Islet precursor cell (in vitro differentiated cells): ENCODE measurements at places on chromosomes 13 and 19.
A peak's percentile ranks its signal among the peaks of the same experiment; 100 is the strongest.

GRCh38 chr19:33804021-33804799, 7.5 kb downstream of the KCTD15 start:
- no peak for DNase-seq

GRCh38 chr13:97385854-97386253, 48.1 kb upstream of the RAP2A start:
- DNase-seq: no peak

- no peak for DNase-seq
These were observed 223.0 kb downstream of the TSHZ3 start for GRCh38 chr19:31126236-31126635.

DNA sequence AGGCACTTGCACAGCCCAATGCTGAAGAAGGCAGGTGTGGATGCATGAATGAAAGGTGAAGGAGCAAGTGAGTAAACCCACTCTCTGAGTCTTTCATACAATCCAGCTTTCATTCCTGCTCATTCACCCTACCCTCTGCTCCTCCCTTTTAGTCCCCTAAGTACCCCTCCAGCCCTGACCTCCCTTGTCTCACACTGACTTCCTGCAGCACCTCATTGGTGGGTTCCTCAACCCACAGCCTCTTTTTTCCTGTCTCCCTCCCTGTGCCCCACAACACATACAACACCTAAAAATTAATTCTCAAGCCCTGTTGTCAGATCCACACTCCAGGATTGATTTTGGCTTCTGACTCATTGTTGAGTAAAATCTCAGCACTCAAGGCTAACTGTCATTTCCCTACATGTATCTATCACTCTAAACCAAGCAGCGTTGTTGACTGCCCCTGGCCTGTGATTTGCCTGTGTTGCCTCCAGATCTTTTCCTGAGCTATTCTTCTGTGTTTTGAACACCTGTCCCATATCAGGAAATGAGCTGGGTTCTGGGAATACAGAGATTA, 177.3 kb upstream of the SERP2 start:
- no peak for DNase-seq

DNA sequence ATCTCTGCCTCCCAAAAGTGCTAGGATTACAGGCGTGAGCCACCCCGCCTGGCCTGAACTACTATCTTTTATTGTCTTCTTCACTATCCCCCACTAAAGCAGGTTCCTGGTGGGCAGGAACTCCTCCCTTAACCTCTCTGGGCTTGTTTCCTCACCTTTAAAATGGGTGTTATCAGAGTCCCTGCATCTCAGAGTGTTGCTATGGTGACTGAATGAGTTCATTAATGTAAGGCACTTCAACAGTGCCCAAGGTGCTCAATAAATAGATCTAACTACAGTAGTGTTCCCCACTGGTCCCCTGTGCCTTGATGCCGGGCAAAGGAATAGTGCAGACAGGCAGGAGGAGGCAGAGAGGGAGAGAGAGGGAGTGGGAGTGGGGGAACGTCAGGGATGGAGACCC, 20.5 kb downstream of the CCDC97 start:
- no peak for DNase-seq

DNA sequence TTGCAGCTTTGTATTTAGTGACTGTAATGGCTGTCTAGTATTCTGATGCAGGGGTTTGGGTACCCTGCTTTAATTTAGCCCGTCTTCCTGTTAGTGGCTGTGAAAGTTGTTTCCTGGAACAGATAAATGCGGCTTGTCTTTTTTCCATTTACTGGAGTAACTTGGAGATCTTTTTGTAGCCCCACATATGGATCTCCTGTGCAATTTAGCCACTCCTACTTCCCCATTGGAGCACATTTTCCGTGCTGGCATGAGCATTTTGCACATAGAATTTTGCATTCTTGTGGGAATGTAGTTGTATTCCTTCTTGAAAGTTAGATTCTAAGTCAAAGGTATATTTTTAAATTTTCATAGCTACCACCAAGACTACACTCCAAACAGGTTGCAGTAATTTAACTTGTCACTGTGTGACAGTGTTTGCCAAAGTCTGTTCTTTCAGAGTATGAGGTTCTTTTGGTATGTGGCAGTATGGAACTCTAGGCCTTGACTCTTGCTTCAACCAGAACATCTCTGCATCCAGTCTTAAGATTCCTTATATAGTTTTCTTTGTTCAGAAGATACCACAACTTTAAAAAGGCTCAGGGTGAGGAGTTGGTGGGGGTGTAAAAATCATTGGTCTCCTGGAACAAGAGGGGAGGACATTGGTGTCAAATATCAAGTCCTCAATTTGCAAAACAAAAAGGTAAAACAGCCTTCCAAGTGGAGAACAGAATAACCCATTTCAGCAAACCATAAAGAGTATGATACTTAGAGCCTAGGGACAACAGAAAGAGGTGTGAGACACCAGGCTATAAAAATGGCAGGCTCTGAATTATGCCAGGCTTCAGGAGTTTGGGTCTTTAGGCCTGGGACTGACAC, 21.1 kb upstream of the CCDC97 start:
- no peak for DNase-seq

DNA sequence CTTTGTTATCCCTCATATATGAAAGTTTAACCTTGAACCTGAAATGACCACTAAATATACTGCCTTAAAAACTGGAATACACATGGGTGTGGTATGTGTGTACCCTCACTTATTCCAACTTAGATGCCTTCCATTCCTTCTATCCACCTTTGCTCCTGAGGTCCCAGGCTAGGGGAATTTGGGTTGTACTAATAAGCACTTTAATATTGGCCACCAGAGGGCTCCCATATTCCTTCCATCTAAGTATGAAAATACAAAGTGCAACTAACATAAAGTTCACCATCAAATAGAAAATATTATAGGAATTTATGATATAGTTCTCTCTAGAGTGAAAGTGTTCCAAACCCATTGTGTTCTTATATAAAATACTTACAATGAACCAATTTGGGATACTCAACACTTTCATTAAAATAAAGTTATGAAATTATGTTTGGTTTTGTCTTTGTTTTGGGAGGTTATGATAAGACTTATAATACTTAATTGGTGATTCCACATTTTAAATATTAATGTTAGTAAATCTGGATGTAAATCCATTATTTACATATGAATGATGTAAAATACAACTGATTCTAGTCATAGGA, 62.3 kb downstream of the ITGBL1 start:
- no peak for DNase-seq

DNA sequence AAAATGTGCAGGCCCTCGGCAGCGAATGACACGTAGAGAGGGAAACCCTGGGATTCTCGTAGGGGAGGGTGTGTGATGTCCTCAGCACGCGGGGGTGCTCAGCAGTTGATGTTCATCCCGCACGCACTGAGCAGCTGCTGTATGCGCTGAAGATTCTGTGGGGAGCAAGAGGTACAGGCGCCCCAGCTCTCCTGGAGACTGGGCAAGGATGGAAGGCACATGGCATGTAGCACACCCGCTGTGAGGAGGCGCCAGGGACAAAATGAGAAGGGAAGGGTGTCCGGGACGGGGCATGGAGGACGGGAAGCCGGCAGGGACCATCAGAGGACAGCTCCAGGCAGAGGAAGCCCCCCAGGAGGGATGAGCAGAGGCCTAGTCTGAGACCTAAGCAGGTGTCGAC, 15.4 kb downstream of the ATP11A start:
- peak; percentile 45 for DNase-seq

DNA sequence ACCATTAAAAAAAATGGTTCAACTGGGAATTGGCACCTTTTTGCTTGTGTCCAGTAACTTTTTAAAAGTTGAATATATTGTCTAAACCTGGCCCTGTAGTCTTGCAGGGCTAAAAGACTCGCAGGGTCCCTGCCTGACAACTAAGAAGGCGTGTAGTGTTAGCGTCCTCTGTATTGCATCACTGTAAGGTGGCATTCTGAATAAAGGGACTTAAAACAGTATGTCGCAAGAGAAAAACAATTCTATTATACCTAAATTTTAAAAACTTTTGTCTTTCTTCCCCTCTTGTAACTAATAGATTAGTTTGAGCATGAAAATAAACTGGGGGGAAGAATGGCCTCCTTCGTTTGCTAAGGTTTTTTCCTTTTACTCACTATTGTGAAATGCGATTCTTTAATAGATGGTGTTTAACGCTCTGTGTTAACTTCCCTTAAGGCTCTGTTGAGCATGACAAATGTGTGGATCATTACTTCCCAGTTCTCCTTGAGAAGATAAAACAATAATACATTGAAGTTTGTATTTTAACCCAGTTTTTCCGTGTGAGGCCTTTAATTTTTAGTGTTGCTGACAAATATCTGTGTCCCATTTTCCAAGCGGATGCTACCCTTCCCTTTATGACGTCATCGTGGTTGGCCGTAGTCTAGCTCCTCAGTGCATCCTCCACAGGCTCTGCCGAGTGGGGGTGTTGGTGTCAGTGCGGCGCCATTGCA, 134.6 kb downstream of the KATNAL1 start:
- DNase-seq: no peak

DNA sequence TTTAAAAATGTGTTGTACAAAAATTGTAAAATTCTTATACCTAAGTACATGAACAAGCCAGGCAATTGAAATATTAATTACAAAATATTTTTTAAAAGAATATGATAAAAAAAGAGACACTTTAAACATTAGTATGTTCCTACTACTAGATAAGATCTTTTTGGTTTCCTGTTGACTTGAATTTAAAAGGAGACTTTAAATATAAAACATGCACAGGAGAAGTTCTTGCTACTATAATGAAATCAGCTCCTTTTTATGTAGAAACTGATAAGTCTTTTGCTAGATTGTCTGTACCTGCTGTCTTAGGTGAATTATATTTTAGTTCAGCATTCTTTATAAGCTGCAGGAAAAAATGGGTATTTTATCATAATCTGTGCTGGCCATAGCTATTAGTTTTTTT, 140.2 kb downstream of the TNFSF13B start:
- no peak for DNase-seq

DNA sequence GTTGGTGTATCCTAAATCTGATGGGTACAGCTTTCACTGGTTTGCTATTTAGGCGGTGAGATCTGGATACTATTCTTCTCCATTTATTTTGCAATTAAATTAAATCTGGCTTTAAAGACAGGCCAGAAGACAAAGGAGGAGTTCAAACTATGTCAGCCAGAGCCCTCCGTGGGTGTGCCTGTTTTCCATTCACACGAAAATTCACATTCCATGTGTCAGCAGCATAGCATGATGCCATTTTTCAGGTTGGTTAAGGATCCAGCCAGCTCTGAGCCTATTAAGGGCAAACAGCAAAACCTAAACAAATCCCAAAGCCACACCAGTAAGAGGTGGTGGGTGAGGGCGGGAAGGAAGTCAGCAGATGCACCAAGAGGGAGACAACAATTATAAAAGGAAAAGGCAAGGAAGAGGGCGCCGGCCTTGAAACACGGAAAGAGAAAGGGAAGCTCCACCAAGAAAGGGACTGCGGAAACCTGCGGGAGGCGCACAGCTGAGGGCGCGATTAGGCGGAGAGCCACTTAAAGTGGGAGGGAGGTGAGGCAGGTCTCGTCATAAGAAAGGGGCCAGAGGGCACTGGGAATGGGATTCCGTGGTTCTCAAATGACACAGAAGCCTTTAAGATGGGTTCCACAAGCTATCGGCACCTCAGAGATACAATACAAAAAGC, 43.0 kb downstream of the CARS2 start:
- no peak for DNase-seq

- no peak for DNase-seq
These were observed 44.9 kb upstream of the USPL1 start for GRCh38 chr13:30572859-30573275.

- DNase-seq: no peak
These were observed 40.9 kb downstream of the RAB20 start for GRCh38 chr13:110520431-110521295.

DNA sequence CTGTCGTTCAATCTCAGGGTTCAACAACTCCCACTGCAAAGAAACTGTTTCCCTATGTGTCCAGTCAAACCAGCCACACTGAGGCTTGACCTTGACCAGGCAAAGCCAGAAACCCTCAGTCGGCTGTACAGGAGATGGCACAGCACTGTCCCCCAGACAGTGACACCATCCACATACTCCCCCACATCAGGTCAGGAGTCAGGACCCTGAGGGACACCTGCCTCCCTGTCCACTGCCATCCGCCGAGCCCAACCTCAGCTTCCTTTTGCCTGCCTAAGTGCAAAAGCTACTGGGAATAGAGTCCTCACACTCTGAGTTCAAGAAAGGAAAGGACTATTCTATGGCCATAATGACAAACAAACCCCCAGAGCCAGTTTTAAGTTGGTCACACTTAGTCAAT, 66.8 kb downstream of the ATP7B start:
- no peak for DNase-seq

- DNase-seq: no peak
These were observed 26.0 kb upstream of the GARRE1 start for GRCh38 chr19:34228347-34228746.

DNA sequence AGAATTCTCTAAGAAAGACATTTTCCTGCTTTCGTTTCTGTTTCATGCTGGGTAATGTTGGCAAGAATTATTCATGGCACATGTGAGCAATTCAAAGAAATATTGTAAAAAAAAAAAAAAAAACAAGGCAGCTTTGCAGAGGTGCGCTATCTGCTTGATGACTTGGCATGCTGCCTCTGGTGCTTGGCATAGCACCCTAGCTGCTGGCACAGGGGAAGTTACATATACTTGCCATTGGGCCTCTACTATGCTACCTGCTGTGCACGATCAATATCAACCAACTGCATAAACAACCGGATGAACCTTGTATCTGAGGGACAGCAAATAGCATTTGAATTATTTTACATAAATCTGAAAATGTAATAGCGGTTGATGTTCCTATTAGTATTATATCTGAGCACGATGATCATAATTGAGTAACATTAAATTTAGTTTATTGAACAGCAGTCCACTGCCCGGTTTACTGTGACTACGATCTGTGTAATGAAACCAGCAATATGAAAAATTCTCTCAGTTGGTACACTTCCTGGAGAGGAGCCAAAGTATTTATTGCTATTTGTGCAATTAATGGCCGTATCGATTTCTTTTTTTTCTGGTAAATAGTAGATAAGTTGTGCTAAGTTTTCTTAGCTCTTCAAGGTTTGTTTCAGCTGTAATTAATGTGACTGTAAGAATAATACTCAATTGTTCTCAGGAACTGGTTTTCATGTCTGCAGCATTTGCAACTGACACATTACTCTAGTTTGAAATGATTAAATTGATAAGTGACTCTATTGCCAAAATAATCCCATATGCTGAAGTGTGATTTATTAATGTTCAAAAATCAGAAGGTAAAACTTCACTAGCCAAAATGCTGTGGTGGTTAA, 717.3 kb downstream of the DACH1 start:
- no peak for DNase-seq

GRCh38 chr13:51811920-51812451, 8.0 kb upstream of the DHRS12 start:
- peak; percentile 61 for DNase-seq
